ENCODE measurements at places on chromosomes 2 and 18.

DNA sequence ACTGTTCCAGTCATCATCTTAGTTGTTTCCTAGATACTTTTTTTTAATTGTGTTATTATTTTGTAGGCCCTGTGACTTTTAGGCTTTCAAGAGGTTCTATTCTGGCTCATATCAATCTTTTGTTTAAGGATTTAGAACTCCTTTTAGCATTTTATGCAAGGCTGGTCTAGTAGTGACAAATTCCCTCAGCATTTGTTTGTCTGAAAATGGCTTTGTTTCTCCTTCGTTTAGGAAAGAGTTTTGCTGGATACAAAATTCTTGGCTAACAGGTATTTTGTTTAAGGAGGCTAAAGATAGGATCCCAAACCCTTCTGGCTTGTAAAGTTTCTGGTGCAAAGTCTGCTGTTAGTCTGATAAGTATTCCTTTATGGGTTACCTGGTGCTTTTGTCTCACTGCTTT is 116.6 kb upstream of the SLC66A3 start:
- DNase-seq = no peak

- DNase-seq = no peak
Measured at GRCh38 chr2:84891355-84892010, 10.6 kb upstream of the TRABD2A start.

GRCh38 chr2:124776332-124776731 is 751.2 kb downstream of the CNTNAP5 start:
- no peak for DNase-seq

GRCh38 chr2:220779511-220779910 is 792.6 kb downstream of the EPHA4 start:
- no peak for DNase-seq

GRCh38 chr2:207506426-207506825 is 23.3 kb upstream of the CREB1 start:
- no peak for DNase-seq

DNA sequence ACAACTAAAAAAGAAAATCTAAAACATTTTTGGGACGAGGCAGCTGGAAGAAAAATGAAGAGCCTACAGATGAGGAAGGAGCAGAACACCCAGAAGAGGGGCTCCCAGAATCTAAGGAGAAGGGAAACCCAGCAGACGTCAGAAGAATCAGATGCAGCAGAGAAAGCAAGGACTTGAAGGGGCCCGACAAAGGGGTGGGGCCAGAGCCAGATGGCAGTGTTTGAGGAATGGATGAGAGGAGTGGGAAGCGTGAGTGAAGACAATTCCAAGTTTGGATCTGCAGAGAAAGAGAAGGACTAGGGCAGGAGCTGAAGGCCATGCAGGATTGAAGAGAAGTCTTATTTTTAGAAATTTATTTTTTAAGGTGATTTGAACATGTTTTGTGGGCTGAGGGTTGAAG is 19.3 kb downstream of the PTMA start:
- DNase-seq = no peak

DNA sequence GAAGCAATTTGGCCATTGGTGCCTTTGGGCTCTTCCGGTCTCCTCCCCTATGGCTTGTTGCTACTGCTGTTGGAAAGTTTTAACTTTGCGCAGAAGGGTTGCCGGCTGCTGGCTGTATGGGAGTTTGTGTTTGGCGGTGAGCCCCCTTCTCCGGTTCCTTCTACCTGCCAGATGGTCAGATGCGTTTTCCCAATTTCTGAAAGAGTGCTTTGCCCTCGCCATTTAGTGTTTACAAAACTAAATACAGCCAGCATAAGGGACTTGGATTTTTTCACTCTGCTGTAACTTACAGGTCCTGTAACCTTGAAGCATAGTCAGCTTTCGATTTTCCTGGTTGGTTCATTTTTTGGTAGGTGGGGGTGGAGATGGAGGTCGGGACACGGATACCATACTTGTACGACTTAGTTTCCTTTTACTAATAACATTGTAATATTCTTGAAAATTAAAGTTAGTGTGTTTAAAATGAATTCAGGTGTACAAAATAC is 604 bp downstream of the COQ10B start:
- no peak for DNase-seq
